Hematopoietic multipotent progenitor cell treated with erythropoietin and hydrocortisone succinate and interleukin-3 and kit ligand, for 15 days (in vitro differentiated cells): ENCODE measurements at places on chromosomes 11 and 22.
A peak's percentile ranks its signal among the peaks of the same experiment; 100 is the strongest.

DNA sequence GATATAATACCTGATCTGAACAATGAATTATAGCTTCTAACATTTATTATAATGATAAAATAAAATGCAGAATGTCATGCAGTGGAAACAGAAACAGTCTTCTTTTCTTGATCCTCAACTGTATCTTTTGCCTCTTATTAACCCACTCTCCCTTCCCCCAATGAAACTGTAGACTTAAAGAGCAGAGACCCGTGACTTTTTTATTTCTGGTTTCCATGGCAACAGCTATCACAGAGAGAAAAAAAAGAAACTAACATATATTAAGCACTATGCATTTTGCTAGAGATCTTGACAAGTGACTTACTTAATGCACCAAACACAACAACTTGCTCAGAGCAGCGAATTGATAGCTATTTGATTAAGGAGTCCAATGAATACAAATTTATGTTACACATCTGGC lies 69.3 kb downstream of the RAB38 start:
- no peak for DNase-seq

DNA sequence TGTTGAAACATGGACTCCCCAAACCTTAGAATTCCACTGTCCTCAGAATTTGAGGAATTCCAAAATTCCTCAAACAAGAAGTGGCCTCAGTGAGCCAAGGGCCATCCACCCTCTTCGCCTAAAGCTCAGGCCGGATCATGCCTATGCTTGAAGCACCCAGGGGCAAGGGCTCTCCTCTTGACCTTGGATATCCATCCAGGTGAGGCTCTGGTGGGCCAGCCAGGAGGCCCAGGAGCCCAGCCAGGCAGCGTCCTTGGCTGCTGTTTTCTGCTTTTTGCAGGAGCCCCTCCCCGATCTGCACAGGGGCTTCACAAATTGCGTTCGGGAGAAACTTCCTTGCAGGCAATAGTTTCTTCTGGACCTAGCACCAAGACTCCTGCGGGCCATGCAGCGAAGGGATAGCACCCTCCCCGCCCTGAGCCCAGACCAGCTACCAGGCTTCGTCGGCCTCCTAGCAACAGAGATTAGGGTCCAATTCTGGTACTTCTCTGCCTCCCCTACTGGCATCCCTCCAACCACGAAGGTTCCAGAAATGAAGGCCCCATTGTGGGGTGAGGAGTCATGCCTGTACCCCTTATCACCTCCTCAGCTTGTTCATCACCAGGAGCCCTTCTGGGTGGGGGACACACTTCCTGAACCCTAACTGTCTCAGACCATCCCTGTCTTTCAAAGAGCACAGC lies 2.0 kb downstream of the PHLDA2 start:
- DNase-seq = no peak

- DNase-seq = no peak
These were observed 112.3 kb downstream of the INSC start for GRCh38 chr11:15227011-15227410.

DNA sequence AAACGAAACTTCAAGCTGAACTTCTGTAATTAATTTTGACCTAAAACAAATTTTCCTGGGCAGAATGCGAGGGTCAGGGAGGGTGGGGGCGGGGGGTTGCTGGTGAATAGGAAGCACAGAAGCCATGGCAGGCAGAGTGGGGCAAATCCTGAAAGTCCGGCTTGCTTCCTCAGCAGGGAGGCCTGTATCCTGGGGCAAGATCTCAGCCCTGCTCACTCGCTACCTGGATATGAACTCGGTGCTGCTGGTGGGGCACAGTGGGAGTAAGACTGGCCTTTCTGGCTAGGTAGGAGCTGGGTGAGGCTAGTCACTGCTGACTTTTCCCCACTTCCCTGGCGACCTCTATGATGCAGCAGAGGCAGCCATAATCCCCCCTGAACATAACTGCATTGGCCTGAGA lies 168.9 kb upstream of the CHORDC1 start:
- DNase-seq = no peak

- no peak for DNase-seq
These were observed 2.8 kb downstream of the SLC17A6 start for GRCh38 chr11:22340701-22341587.

GRCh38 chr11:130180896-130181294 lies 21.3 kb downstream of the ST14 start:
- DNase-seq = no peak

DNA sequence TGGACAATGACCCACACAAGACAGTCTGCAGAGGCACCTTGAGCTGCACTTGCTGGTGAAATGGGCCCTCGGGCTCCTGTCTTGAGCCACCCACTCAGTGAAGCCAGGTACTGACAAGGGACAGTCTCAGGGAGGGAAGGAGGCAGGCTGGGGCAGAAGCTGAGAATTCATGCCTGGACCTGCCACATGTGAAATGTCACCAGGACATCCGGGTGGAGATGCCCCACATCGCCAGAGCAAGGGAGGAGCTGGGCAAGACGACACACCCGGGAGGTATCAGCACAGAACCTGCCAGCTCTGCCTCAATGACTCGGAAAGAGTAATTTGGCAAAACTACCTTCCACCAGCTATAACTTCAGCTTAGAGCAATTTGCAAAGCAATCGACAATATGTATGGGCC lies 23.5 kb downstream of the CPT1A start:
- peak; percentile 28 for DNase-seq

DNA sequence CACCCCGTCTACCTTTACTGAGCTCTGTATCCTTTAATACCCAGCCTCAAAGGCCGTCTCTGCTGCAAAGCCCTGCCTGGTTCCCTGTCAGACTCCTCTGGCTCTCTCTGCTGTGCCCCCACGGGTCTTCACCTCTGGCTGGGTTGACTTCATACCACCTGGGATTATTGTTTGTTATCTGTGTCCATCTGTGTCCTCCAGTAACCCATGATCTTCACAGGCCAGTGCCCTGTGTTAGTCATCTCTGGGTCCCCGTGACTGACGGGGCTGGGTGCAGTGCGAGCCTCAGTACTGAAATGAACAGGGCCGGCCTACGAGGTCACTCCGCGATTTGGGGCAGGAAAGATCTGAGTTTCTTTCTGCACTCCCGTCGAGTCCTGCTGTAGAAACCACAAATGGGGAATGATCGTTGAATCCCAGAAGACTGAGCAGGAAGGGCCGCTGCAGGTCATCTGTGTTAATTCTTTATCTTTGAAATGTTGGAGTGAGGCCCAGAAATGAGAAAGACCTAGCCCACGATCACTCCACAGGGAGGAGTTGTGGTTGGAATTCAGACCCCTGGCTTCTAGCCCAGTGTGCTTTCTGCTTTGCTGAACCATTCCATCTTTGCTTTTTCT lies 12.3 kb upstream of the TUB start:
- DNase-seq = no peak

- no peak for DNase-seq
These were observed 74.7 kb upstream of the WNT7B start for GRCh38 chr22:46051646-46052045.

DNA sequence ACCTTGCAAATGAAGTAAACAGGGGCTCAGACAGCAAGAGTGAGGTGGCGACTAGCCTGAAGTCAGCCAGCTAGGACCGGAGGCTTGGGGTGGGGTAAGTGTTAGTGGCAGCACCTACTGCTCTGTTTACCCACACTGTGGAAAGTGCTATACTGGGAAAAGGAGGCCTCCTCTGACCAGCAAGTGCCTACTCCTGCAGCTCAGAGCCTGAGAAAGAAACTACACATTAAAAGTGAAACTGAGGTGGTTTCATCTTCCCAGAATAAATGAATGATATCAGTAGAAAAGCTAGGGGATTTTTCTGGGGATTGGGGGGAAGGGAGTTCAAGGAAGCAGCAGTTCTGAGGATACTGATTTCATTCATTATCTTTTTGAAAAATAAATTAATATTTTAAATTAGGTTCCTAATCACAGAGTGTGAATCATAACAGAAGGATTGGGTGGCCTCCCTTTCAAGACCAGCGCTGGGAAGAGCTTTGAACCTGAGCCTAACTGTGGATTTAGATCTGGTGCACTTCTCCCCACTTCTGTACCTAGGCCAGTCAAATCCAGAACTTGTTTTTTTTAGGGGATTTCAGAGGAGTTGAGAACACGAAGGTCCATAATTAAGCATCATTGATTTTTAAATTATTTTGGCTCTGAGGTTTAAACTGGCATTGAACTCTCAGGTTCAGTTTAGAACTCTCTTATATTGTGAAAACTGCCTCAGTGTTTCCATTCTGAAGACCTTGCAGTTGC lies 48.1 kb upstream of the GRAMD1B start:
- DNase-seq = no peak

DNA sequence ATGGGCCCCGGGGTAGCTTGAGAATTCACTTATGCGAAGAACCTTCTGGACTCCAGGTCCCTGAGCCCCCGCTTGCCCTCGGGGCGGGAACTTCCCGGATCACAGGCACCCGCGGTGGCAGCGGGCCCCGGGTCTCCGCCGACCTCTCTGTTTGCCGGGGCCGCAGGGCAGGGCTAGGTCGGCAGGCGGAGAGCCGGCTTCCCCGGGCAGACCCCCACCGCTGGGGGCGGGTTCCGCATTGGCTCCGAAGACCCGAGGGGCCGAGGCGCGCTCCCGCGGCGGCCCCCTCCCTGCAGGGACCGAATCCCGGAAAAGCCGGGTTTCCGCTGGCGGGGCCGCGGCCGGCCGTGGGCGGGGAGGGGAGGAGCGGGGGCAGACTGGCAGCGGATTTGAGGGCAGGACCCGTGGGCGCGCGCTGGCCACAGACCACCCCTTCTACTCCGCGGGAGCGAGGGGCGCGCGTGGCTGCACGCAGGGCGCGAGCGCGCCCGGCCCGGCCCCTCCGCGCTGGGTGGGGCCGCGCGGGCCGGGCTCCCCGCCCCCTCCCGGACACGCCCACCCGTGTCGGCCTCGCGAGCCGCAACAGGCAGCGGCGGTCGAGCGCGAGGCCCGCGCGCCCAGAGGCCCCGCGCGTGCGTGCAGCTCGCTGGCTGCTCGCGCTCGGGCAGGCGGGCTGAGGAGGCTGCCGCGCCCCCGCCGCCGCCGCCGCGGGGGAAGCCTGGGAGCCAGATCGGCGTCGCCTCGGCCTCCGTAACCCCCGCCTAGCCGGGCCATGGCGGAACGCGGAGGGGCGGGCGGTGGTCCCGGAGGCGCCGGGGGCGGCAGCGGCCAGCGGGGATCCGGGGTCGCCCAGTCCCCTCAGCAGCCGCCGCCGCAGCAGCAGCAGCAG lies at the start of gene PACS1:
PACS1 (plus strand) TSS at position 558 of the 889 bp plus-strand sequence; CDS start at position 773, 215 bp downstream.
- DNase-seq = peak; percentile 65

DNA sequence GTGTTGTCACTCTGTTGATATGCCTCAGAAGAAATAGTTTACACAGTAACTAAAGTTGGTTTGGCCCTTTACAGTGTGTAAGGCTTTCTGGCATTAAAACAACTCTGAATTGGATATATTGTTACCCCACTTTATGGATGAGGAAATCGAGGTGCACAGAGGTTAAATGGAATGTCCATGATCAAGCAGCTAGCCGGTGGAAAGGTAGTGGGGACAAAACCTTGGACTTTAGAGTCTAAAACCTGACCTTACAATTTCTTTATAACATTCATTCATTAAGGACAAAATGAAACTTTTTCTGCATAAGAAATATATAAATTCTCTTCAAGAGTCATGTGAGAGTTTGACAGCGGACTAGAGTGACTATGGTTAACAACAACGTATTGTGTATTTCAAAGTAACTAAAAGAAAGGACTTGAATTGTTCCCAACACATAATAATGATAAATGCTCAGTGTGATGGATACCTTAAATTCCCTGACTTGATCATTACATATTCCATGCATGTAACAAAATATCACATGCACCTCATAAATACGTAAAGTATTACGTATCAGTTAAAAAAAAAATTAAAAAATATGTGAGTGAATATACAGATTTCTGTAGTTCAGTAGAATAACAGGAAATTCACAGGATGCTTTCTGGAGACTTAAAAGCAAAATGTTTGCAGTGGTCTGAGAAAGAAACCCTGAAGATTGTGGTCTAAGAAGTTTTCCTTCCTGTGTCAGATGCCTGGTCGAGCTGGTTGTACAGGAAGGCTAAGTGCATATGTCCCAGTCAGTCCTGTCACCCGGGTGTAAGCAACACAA lies 51.0 kb downstream of the TEAD1 start:
- no peak for DNase-seq

- DNase-seq = no peak
These were observed 116.2 kb upstream of the NTM start for GRCh38 chr11:131254254-131254653.

GRCh38 chr11:134528453-134528852 lies 116.4 kb upstream of the B3GAT1 start:
- no peak for DNase-seq

GRCh38 chr22:49382451-49382735 lies 445.3 kb downstream of the BRD1 start:
- DNase-seq = no peak

GRCh38 chr11:13098616-13099289 lies 89.6 kb downstream of the RASSF10 start:
- no peak for DNase-seq
